ENCODE measurements at places on chromosomes 7 and 10. TPM values are rescaled to one million over a fixed set of nuclear protein-coding genes. Genes with fewer than 3 reads are reported as not detected.

SEMA3E gene
- total RNA-seq, result 1.6 TPM

GRCh38 chr7:103809229-103809994, 180.0 kb downstream of the RELN start:
- DNase-seq, result no peak

DIP2C gene
- 15.4 TPM for total RNA-seq

NODAL gene
- total RNA-seq, result 0.30 TPM

DNA sequence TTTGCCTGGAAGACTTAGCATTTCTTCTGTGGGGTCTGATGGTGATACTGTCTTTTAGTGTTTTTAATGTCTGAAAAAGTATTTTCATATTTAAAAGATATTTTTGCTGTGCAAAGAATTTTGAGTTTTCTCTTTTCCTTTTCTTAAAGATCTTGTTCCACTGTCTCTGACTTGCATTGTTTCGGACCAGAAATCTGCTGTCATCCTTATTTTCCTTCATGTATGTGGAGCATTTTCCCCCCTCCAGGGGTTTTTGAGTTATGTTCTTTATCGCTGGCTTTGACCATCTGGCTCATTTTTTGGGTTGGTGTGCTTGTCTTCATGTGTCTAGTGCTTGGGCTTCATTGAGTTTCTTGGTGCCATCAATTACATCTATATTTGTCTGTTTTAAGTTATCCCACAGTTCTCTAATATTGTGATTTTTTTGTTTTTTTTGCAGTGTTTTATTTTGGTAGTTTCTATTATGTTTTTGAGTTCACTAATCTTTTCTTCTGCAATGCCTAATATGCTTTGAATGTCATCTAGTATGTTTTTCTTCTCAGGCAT, 119.9 kb downstream of the MGMT start:
- DNase-seq, result no peak

CLCN1 gene
- total RNA-seq, result 0.47 TPM

ANKRD1 gene
- not detected for total RNA-seq

DNA sequence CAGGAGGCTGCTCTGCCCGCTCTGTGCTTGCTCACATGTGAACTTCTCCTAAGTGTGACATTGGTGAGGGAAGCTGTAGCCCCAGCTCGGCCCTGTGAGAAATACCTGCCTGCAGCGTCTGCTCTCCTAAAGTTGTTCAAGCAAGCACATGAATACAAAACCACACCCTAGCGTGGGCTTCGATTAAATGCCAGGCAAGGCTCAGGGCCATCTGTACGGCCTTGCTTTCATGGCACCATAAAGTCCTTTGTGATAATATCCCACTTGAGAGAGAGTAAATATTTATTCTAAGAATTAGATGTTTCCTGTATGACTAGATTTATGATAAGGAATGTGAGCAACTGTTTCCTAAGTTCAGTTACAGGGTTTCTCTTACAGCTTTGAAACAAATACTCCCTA, 262.8 kb upstream of the KLF14 start:
- peak; percentile 80 for DNase-seq
